ENCODE measurements at places on chromosomes 11 and 22.

GRCh38 chr11:1041471-1041870 lies 5.0 kb upstream of the MUC6 start:
- DNase-seq = no peak

- no peak for DNase-seq
These were observed 82.6 kb downstream of the LDLRAD3 start for GRCh38 chr11:36026315-36026968.

DNA sequence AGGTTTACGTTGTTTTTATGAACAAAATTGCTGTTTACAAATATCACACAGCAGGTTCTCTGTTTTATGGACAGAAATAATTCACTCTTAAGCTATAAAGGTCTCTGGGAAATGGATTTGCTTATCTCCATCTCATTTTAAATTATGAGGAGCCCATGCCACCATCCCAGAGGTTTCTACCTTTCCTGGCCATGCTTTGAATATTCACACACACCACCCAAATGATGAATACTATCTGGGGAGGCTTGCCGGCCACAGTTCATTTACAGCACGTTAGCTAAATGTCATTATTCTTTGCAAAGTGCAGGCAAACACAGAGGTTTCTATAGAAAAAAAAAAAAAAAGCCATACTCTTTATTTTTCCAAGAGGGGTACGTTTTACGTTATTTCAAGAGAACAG lies 1446.7 kb downstream of the FAM181B start:
- DNase-seq = no peak

- DNase-seq = no peak
These were observed 191.9 kb upstream of the DDI1 start for GRCh38 chr11:103844327-103845215.

GRCh38 chr11:3745161-3745560 lies 52.2 kb downstream of the NUP98 start:
- DNase-seq = no peak

DNA sequence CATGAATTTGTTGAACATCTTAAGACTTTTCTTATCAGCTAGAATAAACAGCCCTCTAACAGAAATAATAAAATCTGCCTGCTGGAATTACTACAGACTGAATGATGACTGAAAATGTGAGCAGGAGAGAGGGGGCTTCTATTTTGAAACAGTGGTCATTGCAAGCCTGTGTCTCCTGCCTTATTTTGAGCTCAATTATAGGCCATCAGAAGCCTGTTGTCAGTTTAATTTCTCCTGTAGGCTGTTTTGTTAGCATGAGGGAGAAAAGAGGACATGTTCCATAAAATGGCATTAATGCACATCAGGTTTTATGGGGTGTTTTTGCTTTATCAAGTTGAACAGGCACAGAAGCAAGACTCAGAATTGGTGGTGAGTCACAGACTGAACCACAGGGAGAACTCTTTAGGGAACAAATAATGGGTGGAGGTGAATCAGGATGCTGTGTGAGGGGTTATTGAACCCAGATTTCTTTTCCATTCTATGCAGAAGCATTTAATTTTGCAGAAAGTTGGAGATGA lies 129.1 kb downstream of the PARVA start:
- DNase-seq = peak; percentile 49

DNA sequence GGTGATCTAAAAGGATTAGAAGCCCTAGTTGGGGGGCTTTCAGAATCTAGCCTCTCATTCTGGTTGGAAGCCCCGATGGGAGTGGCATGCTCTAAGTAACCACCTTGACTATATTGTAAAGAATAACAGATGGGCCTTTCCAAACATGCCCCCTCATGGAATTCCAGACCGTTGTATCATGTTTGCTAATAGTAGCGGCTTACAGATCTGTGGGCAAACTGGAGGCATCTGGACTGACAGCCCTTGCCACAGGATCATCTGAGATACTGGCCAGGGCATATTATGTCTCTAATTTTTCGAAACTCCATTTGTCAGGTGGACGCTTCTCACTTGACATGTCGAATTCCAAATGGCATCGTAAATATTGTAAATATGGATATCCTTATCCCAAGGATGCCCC lies 10.5 kb downstream of the APIP start:
- no peak for DNase-seq

DNA sequence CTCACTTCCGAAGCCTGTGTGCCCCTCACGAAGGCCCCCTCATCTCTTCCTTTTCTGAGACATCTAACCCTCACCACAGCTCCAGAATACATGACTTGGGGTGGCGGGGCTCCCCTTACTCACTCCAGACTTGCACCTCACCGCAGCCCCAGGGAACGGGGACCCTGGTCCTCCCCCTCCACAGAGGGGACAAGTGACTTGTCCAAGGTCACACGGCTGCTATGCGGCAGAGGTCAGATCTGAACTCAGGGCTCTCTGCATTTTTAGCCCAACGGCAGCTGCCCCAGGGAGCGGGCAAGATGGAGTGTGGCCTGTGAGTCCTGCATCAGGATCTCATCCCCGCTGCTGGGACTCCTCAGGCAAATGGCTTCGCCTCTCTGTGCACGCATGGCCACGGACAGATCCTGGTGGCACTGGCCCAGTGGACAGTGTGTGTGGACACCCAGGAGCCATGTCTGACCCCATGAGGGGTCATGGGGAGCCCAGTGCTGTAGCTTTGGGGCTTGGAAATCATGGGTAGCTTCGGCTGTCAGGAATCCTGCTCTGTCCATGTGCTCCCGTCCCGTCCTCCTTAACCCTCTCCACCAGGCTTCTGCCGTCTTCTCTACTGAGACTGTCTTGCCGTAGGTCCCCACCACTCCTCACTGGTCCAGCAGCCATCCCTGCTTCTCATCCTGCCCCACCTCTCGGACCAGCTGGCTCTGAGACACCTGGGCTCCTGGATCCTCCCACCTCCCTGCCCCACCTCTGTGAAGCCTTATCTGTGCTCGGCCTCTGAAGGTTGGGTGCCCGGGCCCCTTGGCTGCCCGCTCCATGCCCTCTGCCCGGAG lies 48.0 kb upstream of the CARS1 start:
- DNase-seq = no peak

GRCh38 chr11:73536961-73537360 lies 61.0 kb downstream of the FAM168A start:
- no peak for DNase-seq

GRCh38 chr11:9760193-9760575 lies 96.3 kb downstream of the SWAP70 start:
- DNase-seq = peak; percentile 87

GRCh38 chr11:65891219-65892136 lies 1.0 kb downstream of the CCDC85B start:
- DNase-seq = no peak

- DNase-seq = no peak
These were observed 1.4 kb downstream of the BAD start for GRCh38 chr11:64283092-64283491.

DNA sequence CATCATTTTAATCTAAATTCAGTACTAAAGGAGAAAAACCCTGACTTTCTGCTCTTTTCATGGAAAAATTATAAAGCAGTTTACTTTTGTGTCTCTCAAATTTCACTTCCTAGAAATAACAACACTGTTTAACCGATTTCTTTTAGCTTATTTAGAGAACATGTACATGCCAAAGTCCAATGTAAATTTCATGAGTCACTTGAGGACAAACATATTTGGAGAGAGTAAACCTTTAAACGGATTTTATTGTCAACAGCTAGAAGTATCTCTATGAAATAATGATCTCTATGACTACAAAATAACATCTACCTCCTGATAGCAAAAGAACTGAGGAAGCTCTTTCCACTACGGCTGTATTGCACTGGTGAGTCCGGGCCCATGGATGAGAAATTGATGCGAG lies 46.3 kb upstream of the SLC22A25 start:
- DNase-seq = no peak

GRCh38 chr11:57224128-57224527 lies 12.9 kb downstream of the APLNR start:
- no peak for DNase-seq

DNA sequence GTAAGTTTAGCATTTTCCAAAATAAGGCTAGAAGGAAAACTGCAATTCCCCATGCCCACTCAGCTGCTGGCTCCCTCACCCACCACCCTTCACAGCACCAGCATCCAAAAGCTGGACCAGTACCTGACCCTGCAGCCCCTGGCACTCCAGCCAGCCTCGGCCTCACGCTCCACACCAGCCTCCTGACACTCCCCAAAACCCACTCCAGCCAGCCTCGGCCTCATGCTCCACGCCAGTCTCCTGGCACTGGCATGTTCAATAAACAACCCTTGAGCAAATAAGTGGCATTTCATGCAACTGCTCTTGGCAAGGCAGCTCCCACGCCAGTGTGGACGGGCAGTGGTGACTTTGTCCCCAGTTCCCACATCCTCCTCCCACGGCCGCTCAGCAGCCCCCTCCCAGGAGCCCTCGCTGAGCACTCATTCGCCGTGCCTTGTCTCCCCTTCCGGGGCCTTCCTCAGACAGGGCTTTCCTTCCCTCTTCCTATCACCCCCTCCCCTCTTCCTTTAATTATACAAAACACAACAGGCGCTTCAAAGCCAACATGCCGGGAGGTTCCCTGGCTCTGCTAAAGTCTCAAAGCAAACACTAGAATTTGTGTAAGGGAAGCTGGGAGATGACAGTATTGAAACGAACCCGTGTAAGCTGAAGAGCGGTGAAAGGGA lies 6.8 kb downstream of the TOLLIP start:
- no peak for DNase-seq

DNA sequence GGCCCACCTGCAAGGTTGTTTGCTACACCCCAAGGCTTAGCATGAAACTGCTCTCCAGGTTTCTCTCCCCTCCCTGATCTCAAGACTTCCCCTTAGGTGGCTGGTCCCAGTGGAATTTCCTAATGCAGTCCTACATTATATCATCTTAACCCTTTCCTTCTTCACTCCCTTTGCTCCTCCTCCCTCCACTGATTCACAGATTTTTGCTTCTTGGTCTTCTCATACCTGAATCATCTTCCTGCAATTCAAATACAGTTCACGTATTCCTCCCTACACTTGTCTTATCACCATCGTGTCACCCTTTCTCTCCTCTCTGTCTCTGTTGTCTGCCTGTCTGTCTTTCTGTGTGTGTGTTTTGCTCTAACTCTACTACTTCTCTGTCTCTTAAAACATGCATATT lies 17.0 kb downstream of the MMP10 start:
- no peak for DNase-seq

DNA sequence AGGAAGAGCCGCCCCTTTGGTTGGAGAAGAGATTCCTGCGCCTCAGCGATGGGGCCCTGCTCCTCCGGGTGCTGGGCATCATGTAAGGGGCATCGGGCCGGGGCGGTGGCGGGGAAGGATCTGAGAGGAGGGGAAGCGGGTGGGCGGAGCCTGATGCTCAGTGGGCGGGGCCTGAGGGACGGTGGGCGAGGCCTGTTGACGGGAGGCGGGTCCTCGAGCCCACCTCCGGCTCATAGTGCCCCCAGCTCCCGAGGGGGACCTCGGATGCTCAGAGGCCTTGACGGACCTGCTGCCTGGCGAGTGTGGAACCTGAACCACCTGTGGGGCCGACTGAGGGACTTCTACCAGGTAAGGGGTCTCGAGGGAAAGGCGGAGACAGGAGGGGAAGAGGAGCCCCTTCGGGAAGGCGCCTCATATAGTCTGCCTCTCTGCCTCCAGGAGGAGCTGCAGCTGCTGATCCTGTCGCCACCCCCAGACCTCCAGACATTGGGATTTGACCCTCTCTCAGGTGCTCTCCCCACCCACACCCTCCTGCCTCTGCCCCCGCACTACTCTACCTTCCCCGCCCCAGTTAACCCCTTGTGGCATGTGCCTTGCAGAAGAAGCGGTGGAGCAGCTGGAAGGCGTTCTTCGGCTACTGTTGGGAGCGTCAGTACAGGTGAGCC lies 799 bp downstream of the CCDC88B start:
- DNase-seq = peak; percentile 33

DNA sequence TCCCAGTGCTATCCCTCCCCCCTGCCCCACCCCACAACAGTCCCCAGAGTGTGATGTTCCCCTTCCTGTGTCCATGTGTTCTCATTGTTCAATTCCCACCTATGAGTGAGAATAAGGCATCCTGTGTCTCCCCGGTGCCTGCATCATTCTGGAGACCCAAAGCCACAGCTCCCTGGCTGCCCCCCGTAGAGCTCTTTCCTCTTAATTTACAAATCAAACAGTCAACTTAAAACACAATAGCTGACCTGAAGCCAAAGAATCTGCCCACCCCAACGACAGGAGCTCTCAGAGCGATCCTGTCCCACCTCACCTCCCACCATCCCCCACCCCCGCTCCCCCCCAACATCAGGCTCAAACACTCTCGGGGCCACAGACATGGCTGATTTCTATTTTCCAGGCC lies 558.3 kb downstream of the BRD1 start:
- no peak for DNase-seq

- DNase-seq = no peak
These were observed 9.6 kb downstream of the ACO2 start for GRCh38 chr22:41478473-41478872.

GRCh38 chr11:60756307-60757032 lies at the start of gene MS4A15:
TSS of gene MS4A15 (plus strand) at chr11:60756867. CDS start at chr11:60763734, 6,867 bp downstream.
- DNase-seq = no peak

DNA sequence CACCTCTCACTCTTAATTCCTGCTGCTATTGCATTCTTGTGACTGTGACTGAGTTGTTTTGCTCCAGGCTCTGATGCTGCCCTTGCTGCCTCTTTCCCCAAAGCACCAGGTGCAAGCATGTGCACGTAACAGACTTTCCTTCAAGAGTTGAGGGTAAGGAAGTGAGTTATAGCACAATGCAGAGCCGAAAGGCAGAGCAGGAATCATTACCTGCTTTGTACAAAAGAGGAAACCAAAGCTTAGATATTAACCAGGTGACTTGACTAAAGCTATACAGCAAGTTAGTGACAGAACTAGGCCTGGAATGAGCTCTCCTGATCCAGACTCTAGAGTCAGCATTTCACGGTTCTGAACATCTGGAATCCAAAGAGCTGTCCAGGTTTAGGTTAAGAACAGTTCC lies 33.6 kb downstream of the NEU3 start:
- no peak for DNase-seq

DNA sequence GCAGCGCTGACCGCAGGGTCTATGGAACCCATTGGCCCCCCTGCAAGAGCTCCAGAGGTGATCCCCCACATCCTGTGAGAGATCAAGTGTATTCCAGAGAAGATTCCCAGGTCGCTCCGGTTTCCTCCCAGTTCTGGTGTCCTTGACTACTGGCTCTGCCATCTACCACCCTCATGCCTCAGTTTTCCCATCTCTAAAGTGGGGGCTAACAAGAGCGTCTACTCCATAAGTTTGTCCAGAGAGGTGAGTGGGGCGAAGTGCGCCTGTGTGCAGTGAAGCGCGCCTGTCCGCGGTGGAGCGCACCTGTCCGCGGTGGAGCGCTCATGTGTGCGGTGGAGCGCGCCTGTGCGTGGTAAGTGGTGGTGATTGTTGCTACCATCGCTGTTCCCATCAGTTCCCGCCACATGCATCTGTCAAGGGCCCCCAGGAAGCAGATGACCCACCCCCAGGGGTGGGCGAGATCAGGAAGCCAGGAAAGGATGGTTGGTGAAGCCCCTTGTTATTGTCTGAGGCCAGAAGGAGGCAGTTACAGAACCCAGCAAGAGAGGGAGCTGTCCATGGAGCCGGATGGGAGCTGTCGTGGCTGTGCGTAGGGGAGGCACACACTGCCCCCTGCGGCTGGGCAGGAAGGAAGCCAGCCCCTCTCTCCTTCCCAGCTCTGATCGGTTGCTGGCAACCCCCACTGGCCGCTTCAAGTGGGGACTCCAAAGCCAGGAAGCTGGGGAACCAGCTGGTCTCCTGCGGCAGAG lies 73.2 kb upstream of the FGF3 start:
- DNase-seq = no peak

GRCh38 chr11:128734103-128734831 lies 40.4 kb downstream of the FLI1 start:
- DNase-seq = no peak

Data from GM03348 (cell line).